ENCODE measurements at places on chromosomes 6 and 20.

- no peak for DNase-seq
Observed at GRCh38 chr6:11919771-11920440, 92.2 kb upstream of the HIVEP1 start.

GRCh38 chr6:107667790-107668189, 156.3 kb downstream of the SCML4 start:
- DNase-seq, result no peak

DNA sequence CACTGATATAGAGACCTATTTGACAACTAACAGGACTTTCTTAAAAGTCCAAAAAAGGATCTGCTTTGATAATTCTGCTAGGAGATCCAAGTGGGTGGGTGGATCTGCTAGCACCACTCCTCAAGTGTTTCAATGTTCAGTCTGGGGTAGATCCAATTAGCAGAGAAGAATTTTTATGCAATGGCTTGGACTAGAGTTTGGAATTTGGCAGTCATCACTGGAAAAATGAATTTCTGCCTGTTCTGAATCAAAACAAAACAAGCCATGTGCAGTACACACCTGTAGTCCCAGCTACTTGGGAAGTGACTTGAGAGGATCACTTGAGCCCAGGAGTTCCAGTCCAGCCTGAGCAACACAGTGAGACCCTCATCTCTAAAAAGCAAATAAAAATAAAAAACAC, 12.6 kb upstream of the GNMT start:
- DNase-seq, result no peak

DNA sequence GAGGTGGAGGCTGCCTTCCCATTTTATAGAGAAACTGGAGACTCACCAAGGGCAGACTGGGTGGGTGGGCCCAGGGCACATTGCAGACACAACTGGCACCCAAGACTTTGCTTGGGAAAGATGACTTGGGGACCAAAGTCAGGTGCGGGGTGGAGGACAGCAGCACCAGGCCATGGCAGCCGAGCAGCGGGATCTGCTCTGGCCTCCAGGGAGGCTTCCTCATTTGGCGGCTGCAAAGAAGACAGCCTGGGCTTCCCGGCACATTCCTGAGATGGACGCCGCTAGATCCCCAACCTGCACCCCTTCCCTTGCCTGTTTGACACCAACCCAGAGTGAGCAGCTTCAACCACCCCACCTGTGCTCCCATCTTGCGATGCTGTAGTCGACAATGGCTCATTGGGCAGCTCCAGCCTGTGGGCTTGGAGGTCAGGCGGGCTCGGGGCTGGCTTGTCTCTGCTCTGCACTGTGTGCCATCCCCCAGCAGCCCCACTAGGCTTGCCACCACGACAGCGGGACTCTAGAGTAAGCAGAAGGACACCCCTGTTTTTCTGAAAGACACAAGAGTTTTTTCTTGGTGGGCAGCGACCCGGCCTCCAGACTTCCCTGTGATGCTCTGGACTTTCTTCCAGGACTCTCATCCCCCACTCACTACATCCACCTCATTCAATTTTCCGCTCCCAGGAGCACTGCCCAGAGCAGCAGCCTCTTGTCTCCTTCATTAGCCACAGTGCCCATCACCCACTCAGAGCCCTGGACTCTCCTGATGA, 184.9 kb upstream of the CST7 start:
- no peak for DNase-seq

DNA sequence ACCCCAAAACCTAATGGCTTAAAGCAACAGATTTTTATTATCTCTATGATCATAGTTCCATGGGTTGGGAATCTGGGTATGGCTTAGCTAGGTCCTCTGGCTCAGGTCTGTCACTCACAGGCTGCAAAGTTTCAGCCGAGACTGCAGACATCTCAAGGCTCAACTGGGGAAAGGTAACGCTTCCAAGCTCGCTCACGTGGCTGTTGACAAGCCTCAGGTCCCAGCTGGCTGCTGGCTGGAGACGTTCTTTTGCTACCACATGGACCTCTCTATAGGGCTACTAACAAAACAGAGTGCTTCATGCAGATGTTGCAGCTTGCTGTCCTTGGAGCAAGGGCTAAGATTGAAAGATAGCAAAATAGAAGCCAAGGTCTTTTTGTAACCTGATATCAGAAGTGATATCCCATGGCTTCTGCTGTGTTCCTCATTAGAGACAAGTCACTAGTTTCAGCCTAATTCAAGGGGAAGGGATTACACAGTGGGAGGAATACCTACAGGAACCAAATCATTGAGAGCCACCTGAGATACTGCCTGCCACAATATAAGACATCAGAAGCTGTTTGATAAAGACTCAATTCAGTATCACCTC, 6.6 kb downstream of the HTR1E start:
- DNase-seq, result no peak

GRCh38 chr6:3119040-3119723, 671 bp downstream of the BPHL start:
- no peak for DNase-seq

GRCh38 chr20:47353239-47353691, 3.2 kb downstream of the ZMYND8 start:
- DNase-seq, result no peak

DNA sequence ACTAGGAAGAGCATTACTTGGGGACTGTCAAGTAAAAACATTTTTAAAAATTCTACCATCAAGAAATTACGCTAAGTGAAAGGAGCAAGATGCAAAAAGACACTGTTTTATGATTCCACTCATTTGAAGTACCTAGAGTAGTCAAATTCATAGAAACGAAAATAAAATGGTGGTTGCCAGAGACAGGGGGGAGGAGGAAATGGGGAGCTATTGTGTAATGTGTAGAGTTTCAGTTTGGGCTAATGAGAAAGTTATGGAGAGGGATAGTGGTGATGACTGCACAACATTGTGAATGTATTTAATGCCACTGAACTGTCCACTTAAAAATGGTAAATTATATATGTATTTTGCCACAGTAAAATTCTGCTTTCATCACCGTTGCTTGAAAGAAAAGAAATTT, 83.8 kb downstream of the UST start:
- no peak for DNase-seq

DNA sequence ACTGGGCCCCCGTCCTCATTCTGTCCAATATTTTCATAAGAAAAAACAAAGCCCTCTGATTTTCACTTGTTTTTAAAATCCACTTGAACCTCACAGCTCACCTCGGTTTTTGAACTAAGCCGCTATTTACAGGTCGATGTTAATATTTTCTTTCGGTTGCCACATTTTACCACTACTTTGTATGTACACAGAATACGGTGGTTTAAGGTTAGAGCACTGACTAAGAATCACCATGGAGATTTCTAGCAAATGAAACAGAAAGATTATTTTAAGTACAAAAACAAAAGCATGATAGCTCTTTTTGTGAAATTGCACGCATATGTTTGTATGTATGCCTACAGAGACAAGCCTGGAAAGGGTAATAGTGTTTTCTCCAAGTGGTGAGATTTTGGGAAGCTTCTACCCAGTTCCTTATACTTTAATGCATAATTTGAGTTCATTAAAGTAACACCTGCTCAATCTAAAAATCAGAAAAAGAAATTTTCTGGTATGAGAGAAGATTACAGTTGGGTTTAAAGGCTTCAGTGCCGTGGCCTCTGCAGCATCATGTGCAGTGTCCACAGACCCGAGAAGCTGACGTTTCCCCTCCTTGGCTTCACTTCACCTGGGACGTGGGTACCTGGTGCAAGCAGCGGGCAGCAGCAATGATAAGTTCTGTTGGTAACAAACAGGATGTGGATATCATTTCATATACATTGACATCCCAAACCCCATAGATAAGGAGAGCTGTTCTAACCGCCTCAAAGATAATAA, 144.0 kb downstream of the UST start:
- DNase-seq, result no peak

DNA sequence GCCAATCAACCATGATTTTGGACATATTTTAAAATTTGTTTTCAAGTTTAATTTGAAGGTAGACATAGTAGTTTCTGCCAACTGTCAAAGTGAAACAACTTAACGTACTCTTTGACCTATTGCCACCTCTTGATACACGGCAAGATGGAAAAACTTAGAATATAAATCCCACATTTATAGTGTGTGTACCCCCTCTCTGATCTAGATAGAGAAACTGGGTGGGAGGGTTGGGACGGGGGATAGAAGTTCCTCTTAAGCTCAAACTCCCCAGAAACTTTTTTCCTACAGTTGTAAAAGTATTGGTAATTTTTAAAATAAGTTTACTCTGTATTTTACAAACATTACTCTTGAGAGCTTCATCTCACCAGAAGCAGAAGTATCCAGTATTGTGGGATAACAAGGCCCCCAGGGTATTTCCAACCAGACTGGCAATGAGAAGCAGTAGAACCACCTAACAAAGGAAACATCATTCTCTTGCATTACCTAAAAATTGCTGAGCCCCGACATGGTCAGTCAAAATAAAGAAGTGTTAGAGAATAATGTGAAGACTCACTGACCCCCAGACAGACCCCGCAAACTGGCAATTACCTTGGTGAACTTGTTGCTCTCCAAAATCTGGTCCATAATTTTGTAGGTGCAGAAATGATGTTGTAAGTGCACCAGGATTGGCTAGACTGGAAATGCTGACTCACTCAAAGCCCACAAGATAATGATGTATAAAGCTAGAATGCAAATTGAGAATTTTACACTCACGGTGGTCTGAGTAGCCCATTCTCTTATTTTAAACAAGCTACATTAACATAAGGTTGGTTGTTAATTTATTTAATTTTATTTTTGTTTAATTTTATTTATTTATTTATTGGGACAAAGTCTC, 74.7 kb upstream of the TNFAIP3 start:
- no peak for DNase-seq

GRCh38 chr6:157865249-157865648, 42.2 kb downstream of the SNX9 start:
- DNase-seq, result no peak

GRCh38 chr6:155782320-155782731, 326.7 kb upstream of the NOX3 start:
- no peak for DNase-seq

Data from uterus (tissue), 4 donors.